ENCODE measurements at places on chromosomes 5 and 9.

DNA sequence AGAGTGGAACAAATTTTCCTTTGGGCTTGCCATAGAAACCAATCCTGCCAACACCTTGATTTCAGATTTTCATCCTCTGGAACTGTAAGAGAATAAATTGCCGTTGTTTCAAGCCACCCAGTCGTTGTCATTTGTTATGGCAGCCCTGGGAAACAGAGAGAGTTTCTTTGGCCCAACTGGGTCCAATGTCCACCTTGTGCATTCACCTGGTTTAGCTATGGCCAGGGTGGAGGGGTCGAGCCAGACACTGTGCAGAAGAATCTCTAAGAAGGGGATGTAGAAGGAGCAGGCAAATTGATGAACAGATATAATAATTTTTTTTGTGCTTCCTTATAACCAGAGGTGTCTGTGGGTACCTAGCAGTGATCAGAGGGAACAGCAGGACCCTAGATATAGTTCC, 9.8 kb downstream of the KIF4B start:
- H3K4me1 ChIP-seq, result no peaks in the 10 kb centered on the region
- H3K27ac ChIP-seq, result no peak overlapping the region
- no peaks in the 10 kb centered on the region for H3K27me3 ChIP-seq

DNA sequence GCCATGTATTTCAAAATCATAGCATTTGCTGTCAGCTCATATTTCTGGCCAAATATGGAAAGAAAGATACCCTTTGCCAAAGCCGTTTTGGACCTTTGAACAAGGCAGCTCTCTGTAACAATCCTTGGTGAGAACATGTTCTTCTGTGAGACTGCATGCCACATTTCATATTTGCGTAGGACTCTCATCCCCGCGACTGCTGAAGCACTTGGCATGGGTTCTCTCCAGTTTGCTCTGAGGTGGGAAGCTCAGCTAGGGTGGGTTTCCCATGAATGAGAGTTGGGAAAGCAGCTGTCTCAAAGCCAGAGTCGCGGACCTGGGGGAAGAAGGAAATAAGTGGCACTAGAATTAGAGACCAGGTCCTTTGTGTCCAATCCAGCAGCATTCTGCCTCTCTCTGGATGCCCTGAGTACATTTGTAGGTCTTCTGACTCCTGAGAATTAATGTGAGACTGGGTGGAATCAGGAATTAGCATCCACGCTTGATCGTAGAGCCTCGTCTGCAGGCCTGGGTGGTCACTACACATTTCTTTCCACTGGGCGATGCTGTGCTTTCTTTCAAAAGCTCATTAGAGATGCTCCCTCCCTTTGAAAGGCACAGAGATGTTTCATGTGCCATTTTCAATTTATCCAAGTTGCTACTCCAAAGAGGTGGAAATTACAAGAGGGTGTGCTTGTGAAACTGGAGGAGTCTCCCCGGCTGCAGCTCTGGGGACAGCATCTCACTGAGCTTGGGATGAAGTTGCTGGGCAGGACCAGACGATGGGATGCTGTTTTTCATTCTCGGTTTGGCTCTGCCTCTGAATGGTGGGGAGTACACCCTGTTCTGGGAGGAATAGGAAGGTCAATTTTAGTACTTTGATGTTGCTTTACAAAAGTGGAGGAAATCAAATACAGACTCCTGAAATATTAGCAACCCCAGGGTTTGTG, 197.2 kb downstream of the GADD45G start:
- H3K4me3 ChIP-seq, result no peak overlapping the region
- H3K27ac ChIP-seq, result no peak overlapping the region
- H3K27me3 ChIP-seq, result no peaks in the 10 kb centered on the region
- peaks cover 32% of the 10 kb centered on the region for H3K4me1 ChIP-seq
- no peaks in the 10 kb centered on the region for H3K36me3 ChIP-seq
- no peak for DNase-seq

DNA sequence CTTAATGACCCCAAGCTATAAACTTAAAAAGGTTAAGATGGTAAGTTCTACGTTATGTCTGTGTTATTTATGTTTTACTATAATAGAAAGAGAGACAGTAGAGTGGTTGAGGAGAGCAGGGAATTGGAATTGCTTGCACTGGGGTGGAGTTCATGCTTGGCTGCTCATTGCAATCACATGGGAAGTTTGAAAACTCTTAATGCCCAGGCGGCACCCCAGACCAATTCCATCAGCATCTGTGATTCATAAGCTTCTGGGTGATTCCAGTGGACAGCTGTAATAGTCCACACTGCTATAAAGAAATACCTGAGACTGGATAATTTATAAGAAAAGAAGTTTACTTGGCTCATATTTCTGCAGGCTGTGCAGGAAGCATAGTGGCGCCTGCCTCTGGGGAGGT, 323.9 kb upstream of the MSX2 start:
- peaks cover 4% of the 10 kb centered on the region for H3K4me1 ChIP-seq
- H3K4me3 ChIP-seq, result no peak overlapping the region
- no peaks in the 10 kb centered on the region for H3K27me3 ChIP-seq

DNA sequence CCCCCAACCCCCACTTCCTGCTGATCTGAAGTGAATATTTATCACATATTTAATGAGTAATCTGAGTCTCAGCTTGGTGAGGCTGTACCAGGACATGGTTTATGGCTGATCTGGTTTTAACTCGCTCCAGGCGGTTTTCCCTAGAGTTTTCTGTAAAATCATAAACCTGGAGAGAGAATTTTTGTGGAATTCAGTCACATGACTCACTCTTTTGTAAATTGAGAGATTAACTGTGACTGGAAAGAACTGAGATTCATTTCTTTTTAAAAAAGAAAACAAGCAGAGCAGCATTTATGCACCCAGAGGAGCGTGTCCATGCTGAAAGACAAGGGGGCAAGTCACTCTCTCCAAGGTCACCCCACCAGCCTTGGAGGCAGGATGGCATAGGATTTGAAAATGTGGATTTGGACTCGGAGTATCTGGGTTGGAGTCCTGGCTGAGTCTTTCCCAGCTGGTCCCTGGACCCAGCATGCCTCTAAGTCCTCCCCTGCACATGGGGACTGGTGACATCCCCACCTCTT, 81.8 kb downstream of the ZNF618 start:
- no peaks in the 10 kb centered on the region for H3K36me3 ChIP-seq
- DNase-seq, result peak; percentile 22
- no peak overlapping the region for H3K27ac ChIP-seq

DNA sequence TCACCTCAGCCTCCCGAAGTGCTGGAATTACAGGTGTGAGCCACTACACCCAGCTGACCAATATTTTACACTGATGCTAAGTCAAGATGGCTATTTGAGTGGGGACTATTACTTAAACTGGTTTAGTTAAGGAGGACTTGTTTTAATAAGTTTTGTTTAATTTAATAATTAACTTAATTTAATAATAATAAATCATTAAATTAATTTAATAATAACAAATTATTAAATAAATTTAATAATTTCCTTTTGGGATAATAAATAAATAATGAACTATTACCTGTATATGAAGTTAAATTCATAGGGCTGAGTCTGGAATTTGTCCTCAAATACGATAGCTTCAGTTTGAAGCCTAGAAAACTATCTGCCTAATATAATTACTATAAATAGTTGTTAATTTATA, 665.1 kb upstream of the COX7C start:
- no peaks in the 10 kb centered on the region for H3K27me3 ChIP-seq
- no peaks in the 10 kb centered on the region for H3K36me3 ChIP-seq
- no peaks in the 10 kb centered on the region for H3K4me1 ChIP-seq
- no peak overlapping the region for H3K4me3 ChIP-seq
- no peak overlapping the region for H3K27ac ChIP-seq

DNA sequence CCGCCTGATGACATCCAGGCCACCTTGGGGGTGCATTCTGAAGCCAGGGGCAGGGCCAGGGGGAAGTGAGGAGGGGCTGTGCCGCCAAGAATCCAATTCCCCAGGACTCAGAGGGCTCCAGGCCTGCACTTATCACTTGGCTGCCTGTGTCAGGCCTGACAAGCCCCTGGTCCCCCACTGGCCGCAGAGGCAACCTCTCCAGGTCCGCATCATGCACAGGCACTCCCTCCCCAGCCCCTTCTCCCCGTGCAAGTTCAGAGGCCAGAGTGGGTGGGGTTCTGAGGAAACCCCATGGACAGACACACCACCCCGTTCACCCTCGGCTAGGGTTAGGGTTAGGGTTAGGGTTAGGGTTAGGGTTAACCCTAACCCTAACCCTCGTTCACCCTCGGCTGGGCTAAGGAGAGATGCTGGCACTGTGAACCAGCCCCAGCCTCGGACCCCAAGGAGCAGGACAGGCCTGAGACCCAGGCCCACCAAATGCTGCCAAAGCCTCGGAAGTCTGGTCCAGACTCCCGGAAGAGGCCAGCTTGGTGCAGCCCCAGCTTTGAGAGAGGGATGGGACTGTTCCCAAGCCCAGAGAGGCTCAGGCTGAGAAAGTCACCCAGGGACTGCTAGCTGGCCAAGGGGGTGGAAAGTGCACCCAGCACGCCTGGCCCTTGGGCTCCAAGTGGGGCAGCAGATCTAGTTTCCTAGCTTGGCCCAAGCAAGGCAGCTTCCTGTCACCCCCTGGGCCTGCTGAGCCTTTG, 4.9 kb downstream of the LCN2 start:
- H3K27ac ChIP-seq, result no peak overlapping the region
- H3K27me3 ChIP-seq, result no peaks in the 10 kb centered on the region
- H3K4me3 ChIP-seq, result no peak overlapping the region
- no peak for DNase-seq
- H3K4me1 ChIP-seq, result no peaks in the 10 kb centered on the region

GRCh38 chr5:64925123-64925522, 156.4 kb downstream of the CWC27 start:
- no peaks in the 10 kb centered on the region for H3K36me3 ChIP-seq
- no peak overlapping the region for H3K27ac ChIP-seq
- no peaks in the 10 kb centered on the region for H3K27me3 ChIP-seq
- no peak overlapping the region for H3K4me3 ChIP-seq

GRCh38 chr9:113640418-113640817, 176.9 kb downstream of the RGS3 start:
- peaks cover 9% of the 10 kb centered on the region for H3K4me1 ChIP-seq
- H3K27me3 ChIP-seq, result no peaks in the 10 kb centered on the region
- H3K36me3 ChIP-seq, result no peaks in the 10 kb centered on the region
- no peak overlapping the region for H3K4me3 ChIP-seq

GRCh38 chr5:81188962-81189361, 44.2 kb upstream of the CKMT2 start:
- no peak overlapping the region for H3K4me3 ChIP-seq
- peaks cover 26% of the 10 kb centered on the region for H3K36me3 ChIP-seq
- peaks cover 26% of the 10 kb centered on the region for H3K4me1 ChIP-seq
- no peak for DNase-seq

- H3K36me3 ChIP-seq, result peaks cover 18% of the 10 kb centered on the region
- peak overlapping the region; percentile 99 for H3K4me3 ChIP-seq
- peak; percentile 48 for DNase-seq
These were observed 960 bp downstream of the CANX start for GRCh38 chr5:179699616-179700237.

Measured in trophoblast cell (in vitro differentiated cells and primary cell).